NK-92 treated with Interleukin-12 subunit alpha and Interleukin-12 subunit beta, amount 100 ng/mL, for 24 hours (cell line): ENCODE measurements at places on chromosomes 1 and 21.

GRCh38 chr1:91742848-91743292, 143.1 kb downstream of the TGFBR3 start:
- no peak for DNase-seq

DNA sequence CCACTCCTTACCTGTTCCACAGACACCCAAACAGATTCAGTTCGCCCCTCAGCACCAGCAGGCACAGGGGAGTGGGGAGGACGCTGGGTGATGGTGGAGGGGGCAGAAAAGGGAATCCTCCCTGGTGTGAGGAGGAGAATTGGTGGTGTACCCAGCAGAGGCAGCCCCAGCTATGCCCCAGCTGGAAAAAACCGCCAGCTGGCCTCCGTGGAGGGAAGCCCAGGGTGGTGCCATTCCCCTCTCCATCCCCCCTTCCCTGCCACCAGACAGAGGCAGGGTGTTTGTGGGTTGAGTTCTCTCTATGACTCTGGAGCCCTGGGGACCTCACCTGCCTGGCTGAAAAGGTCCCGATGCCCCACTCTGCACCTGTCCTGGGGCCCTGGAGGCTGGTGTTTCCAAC, 27.9 kb downstream of the OPTC start:
- no peak for DNase-seq

DNA sequence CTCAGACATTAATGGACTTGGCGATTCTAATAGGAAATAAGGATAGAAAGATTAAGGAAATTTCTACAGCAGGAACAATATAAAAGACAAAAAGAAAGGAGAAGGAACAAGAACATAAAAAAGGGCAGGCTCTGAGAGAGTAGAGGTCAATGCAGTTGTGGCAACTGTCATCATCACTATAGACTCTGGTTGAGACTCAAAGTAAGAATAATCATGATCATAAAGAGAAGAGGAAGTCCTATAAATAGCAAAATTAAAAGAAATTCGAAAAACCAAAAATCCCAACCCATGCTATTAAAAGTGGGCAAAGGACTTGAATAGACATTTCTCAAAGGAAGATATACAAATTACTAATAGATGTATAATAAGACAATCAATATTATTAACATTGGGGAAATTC, 14.4 kb upstream of the XCL1 start:
- DNase-seq, result no peak

DNA sequence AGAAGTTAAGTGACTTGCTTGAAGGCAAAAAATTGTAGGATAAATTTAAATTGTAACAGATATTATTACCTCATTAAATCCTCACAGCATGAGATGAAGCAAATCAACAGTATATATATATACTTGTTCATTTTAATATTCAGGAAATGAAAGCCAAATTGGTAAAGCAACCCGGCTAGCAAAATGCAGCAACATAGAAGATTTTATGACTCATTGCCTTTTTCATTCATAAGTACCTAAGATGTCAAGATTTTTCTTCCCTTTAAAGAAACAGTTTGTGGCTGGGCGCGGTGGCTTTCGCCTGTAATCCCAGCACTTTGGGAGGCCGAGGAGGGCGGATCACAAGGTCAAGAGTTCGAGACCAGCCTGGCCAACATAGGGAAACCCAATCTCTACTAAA, 190.5 kb upstream of the NRIP1 start:
- DNase-seq, result no peak

DNA sequence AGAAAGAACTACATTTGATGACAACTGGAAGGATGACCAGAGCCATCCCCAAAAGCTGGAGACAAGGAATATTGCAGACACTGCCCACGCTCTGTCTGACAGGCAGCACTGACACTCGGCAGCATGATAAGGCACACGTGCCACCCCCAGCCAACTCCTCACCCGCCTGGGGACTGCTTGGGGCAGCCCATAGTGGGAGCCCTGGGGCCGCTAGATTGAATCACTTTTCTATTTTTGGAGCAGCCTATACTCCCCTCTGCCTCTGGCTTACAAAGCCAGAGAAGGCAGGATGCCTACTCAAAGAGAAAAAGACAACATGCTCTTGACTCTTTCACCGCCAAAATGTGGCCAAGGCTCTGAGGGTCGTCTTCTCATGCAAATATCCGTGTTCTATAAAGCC, 1.3 kb downstream of the SMG5 start:
- no peak for DNase-seq

GRCh38 chr1:101153692-101154091, 83.1 kb upstream of the S1PR1 start:
- DNase-seq, result no peak

DNA sequence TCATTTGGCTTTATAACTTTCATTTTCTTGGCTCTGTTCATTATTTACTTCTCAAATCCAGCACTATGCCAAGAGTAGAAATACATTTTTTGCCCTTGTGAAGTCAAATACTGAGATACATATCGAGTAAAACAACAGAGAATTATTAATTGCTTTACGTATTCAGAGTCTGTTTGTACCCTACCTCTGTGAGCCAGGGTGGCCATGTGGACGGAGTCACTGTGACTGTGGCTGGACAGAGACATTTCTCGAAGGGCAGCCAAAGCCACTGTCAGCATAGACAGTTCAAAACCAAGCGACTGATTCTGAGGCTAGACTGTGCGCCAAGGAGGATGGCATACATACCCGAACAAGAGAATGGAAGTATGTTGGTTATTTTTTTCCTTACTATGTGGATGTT, 391.0 kb upstream of the PROX1 start:
- DNase-seq, result no peak

- DNase-seq, result no peak
Observed at GRCh38 chr1:208010487-208011071, 99.7 kb upstream of the CD34 start.

- no peak for DNase-seq
Observed at GRCh38 chr21:46063227-46063626, 34.7 kb upstream of the COL6A2 start.

GRCh38 chr1:116544588-116545358, 26.1 kb downstream of the CD58 start:
- no peak for DNase-seq

GRCh38 chr1:20210736-20211460, 24.6 kb upstream of the PLA2G2C start:
- DNase-seq, result no peak
